Activated CD8-positive, alpha-beta memory T cell treated with anti-CD3 and anti-CD28 coated beads, Interleukin-2, amount 50 U/mL, for 4 hours (primary cell): ENCODE measurements at places on chromosomes 13 and 19.

DNA sequence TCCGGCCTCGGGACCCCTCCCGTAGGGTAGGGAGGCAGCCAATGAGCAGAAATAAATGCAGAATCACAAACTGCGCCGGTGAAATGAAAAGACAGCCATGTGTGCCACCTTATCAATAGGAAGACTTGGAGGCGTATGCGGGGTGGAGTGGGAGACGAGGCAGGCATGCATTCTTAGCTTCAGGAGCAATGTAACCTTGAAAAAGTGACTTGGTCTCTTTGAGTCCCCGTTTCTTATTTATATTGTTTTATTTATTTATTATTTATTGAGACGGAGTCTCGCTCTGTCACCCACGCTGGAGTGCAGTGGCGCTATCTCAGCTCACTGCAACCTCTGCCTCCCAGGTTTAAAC is 16.0 kb downstream of the SSC5D start:
- DNase-seq, result no peak

- DNase-seq, result no peak
These were observed 21.1 kb downstream of the SOHLH2 start for GRCh38 chr13:36193151-36193855.

GRCh38 chr13:75393839-75394520 is 88.0 kb downstream of the TBC1D4 start:
- no peak for DNase-seq

DNA sequence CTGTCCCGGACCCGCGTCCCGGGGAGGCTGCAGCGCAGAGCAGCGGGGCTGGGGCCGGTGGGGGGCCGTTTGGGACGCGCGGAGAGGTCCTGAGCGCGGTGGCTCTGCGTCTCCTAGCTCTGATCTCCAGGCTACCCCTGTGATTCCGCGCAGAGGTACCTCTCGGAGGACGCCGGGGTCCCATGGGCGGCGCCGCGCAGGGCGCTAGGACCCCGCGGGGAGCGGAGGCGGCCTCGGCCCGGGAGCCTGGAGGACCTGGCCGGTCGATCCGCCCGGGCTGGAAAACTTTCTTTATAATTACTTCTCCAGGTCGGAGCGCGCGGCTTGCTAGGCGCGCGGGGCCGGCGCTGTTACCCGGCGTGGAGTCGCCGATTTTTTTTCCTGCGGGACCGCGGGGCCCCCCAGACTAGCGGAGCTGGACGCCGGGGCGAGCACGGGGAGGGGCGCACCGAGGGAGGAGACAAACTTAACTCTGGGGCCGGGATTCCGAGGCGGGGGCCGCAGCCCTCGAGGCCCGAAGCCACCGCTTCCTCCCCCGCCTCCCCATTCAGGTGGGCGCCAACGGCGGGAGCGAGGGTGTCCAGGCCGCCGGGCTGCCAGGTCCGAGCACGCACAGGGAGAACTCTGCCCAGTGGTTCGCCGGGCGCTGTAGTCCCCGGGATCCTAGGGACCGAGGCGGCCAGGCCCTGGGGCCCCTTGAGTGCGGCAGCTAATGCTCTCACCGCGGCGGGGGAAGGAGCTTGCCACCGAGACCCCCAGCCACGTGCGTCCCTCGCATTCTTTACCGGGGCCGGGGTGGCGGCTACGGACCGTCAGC is 848 bp upstream of the CEBPA start:
- DNase-seq, result no peak

- DNase-seq, result no peak
These were observed 47.0 kb downstream of the SACS start for GRCh38 chr13:23386533-23386932.

DNA sequence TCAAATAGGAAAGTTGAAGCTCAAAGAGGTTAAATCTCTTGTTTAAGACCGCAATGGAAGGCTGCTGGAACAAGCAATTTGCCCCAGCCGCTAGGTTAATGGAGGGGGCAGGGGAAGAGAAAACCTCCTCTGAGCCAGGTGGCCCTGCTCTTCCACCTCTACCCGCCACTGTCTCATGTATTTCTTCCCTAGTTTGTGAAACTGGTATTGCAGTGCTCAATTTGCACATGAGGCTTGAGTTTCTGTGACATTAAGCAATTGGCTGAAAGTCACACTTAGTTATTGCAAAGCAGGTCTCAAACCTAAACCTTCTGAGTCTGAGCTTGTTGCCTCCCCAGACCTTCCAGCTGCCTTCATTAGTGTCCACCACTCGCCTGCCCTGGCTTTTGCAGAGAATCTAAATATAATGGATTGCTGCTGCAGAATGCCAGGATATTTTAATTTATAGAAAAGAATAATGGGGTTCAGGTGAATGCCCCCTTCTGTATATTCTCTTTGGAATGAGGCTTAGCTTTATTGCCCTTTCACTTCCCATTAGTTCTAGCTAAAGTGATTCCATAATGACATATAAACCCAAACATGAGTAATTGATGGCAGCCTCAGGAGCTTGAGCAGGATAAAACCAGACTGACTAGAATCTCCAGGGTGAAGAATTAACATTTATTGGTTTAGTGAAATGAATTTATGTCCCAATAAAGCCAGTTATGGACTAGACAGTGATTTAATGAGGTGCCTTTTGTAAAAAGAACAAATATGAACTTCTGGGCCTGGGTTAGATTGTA is 27.0 kb upstream of the OLFM4 start:
- DNase-seq, result no peak

- DNase-seq, result no peak
These were observed 6.0 kb upstream of the SULT2A1 start for GRCh38 chr19:47891923-47892666.

GRCh38 chr19:33445442-33446329 is 72.2 kb downstream of the CEBPG start:
- DNase-seq, result peak; percentile 8

GRCh38 chr19:51124729-51125128 is at the start of gene SIGLEC9:
Gene SIGLEC9, plus strand, starts transcription at chr19:51124906. Its CDS starts 69 bp downstream, at chr19:51124975.
- no peak for DNase-seq

DNA sequence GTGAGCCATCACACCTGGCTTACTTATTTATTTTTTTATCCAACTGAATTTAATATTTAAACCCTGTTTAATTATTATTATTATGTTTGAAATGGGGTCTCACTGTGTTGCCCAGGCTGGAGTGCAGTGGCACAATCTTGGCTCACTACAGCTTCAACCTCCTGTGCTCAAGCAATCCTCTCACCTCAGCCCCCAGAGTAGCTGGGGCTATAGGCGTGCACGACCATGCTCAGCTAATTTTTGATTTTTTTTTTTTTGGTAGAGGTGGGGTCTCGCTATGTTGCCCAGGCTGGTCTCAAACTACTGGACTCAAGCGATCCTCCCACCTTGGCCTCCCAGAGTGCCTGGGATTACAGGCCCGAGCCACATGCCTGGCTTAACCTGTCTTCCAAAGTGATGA is 32.5 kb downstream of the SPTBN4 start:
- no peak for DNase-seq

- no peak for DNase-seq
These were observed 9.3 kb upstream of the MISP start for GRCh38 chr19:741506-742131.

- DNase-seq, result no peak
These were observed 2.0 kb downstream of the DOCK9 start for GRCh38 chr13:98975822-98976261.

- peak; percentile 85 for DNase-seq
These were observed 13.1 kb downstream of the GRAMD1A start for GRCh38 chr19:35013041-35013819.

DNA sequence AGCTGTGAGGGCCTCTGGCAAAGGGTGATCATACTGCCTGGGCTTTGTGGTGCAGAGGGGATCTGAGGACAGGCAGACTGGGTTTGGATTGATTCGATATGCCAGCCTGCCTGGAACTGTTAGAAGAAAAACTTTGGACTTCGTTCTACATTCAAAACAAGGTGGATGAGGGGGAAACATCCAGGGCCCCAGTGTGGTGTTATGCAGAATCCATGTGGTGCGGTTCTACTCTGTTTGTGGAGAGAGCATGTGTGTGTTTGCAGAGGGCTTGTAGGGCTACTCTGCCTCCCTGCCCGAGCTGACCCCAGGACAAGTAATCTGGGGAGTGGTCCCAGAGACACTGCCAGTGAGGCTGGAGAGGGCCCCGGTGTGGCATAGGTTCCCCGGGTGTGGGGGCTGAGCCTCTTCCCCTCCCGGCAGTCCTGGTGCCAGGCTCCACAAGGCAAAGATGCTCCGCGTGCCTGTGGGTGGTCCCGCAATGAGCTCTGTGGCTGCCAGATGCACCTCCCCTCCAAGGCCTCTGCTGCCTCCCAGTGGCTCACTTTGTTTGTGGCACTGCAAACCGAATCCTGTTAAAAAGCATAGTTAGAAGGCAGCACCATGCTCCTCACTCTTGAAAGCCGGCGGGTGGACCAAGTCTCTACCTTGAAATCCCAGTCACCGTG is 22.3 kb upstream of the TFDP1 start:
- DNase-seq, result peak; percentile 53

GRCh38 chr13:79541426-79542049 is 60.6 kb downstream of the NDFIP2 start:
- no peak for DNase-seq

GRCh38 chr13:110343241-110343865 is 36.3 kb downstream of the COL4A2 start:
- no peak for DNase-seq

DNA sequence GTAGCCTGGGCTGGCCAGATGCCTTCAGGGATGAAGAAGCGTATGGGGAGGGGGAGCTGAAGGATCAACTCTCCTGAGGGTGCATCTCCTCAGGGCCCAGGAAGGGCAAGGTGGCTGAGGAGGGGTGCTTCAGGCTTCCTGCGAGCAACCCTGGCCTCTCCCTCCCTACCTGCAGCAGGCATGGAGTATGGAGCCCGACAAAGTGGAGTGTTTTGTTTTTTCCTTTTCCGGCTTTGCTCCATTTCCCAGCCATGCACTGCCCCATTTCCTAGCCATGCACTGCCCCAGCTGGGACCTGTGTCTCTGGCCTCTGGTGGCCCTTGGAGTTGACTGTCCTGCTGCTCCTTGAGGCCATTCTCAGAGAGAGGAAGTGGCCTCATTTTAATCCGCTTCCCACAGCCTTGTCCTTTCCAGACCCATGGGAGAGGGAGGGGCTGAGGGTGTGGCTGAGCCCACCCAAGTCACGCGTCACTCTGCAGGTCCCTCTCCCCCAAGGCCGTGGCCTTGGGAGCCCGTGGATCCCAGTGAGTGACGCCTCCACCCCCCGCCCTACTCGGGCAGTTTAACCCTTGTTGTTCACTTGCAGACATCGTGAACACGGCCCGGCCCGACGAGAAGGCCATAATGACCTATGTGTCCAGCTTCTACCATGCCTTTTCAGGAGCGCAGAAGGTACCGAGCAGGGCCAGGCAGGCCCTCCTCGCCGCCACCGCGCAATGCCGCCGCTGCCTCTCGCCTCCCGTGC is 34.4 kb downstream of the CAPN12 start:
- no peak for DNase-seq

DNA sequence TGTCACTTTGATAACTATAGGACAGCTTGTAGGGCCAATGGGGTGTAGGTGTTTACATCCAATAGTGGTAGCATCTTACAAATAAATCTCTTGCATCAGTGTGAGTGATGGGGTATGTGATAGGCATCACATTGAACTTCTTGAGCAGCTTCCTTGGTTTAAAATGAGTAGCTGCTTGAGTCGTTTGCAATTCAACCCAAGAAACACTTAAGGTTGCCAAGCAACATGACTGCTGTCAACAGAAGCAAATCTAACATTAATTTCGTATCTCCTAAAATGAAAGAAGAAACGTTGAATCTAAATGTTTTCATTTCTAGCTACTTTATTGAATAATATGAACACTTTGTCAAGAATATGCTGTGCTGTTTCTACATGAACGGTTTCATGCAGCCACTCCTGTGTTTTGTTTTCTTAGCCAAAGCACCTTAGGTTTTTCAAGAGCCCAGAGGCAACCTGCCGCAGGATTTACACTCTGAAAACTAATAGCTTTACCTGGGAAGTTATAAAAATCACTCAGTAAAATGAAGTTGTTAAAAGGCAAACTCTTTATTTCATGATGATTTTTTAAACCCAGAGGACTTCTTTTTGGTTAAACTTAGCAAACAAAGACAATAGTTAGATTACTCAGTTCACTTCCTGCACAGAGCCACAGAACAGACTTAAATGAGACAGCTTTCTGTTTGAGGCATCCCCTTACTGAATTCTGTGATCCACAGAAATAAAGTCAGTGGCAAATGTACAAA is 305.2 kb downstream of the MTUS2 start:
- DNase-seq, result no peak

DNA sequence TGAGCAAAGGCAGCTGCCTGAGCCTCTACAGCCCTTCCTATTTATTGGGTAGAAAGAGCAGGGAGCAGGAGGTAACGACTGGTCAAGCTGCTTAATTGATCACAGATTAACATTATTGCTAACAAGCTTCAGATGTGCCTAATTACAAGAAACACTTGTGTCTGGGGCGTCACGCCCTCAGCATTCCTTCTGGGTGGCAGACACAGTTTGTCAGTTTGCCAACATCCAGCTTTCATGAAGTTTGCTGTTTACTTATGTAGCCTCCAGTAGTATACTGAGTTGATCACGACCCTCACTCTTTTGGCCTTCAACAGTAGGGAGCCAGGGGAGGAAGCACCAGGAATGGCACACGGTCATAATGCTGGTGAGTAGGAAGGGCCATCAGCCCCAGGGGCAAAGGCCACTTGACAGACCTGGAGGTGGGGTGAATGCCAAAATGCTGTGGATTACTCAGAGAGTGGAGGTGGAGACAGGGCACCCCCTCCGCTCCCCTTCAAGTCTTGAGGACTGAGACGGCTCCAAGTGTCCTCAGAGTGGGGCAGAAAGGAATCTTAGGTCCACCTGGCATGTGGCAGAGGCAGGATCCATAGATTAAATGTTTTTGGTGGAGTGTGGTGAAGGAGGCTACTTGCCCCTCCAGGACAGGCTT is 34.9 kb upstream of the PSPC1 start:
- DNase-seq, result no peak

- no peak for DNase-seq
These were observed 132.5 kb downstream of the NALCN start for GRCh38 chr13:101283782-101284181.

- DNase-seq, result no peak
These were observed 552 bp upstream of the GRWD1 start for GRCh38 chr19:48445256-48445605.

DNA sequence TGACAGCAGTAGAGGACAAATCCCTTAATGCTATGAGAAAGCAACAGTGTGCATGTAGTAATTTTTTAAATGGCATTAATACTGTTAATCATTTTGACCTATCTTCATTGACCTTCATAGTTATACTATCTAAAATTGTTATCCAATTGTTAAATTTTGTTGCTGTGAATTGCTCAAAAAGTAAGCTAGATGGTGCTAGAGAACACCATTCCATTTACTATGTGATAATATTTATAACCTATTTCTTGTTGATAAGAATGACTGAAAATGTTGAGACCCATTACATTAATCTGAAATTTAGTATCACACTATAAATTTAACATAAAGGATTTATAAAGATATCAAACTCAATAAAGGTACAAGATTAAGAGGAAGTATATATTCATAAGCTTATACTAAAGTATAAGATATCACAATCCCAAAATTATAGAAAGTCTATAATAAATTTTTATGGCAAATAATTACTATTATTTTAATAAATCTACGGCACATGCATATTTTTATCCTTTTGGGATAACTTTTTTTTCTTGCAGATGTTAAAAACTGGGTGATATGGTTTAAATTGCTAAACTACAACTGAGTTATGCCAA is 1573.3 kb downstream of the PCDH9 start:
- DNase-seq, result no peak
